ENCODE measurements at places on chromosomes 7 and 10.

DNA sequence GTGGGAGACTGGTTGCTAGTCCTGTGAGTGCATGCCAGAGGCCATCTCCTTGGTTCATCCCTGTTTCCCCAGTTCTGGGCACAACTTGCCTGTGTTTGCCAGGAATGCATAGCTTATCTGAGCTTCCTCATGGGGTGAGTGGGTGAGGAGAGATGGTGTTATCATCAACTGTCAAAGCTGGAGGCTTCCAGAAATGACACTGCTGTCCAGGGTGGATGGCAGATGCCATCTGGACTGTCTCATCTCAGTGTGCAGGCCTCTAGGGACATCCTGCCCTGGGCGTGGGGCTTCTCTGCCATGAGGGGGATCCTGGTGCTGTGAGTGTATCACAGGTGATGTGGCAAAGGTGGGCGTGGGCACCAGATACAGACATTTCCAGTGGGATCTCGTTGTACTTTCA, 328.6 kb downstream of the DPP6 start:
- no peak for DNase-seq

GRCh38 chr10:23975431-23975830, 233.5 kb upstream of the KIAA1217 start:
- no peak for DNase-seq

DNA sequence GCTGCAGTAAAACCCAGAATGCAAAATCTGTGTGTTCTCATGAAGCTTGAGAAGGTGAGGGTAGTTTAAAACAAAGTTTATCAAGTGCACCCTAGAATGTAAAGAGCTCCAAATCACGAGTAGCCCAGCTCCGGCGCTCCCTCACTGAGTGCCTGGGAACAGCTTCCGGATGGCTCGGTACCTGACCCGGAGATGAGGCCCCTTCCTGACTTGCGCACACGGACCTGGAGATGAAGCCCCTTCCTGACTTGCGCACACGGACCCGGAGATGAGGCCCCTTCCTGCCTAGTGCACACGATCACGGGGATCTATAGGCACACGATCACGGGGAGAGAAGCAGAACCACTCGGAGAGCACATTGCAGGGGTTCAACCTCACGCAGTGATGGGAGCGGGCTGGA, 322.1 kb upstream of the RNF32 start:
- no peak for DNase-seq

GRCh38 chr7:31049005-31049765, 2.9 kb upstream of the ADCYAP1R1 start:
- DNase-seq, result no peak

- no peak for DNase-seq
Observed at GRCh38 chr7:106588422-106589197, 72.3 kb downstream of the CCDC71L start.

GRCh38 chr10:32995751-32996150, 37.7 kb upstream of the ITGB1 start:
- no peak for DNase-seq

DNA sequence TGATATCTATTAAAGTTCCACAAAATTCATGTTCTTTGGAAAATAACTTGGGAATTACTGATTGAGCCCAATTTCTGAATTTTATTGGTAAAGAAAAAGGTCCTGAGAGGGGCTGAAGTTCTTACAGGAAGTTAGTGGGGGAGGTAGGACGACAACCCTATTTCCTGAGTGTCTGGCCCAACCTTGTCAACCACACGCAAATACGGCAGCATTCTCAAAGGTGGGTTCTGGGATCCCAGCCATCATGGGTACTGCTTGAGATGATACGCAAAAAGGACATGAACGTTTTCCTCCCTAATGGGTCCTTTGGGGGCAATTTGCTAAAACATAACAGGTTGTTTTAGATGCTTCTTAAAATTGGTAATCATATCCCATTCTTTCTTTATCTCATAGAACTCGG, 2.7 kb upstream of the PDCD4 start:
- peak; percentile 33 for DNase-seq

DNA sequence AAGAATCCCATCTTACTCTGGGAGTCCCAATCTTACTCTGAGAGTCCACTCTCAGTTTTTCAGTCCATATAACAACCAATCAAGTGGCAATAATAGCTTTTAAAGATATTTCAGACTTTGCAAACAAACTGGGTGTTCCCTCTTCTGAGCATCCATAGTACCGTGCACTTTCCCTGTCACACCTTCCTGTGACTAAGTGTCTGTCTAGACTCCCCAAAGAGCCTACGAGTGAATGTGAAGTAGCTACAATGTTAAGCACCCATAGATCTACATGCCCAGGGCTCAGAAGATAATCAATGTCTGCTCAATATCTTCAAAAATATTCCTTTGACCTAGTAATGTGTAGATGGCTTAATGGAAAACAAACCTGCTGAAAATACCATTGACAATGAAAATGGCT, 95.6 kb upstream of the ASAH2 start:
- DNase-seq, result no peak

- DNase-seq, result no peak
Observed at GRCh38 chr10:132752378-132752777, 33.6 kb downstream of the NKX6-2 start.

- DNase-seq, result no peak
Observed at GRCh38 chr7:26958834-26959233, 94.4 kb upstream of the SKAP2 start.

DNA sequence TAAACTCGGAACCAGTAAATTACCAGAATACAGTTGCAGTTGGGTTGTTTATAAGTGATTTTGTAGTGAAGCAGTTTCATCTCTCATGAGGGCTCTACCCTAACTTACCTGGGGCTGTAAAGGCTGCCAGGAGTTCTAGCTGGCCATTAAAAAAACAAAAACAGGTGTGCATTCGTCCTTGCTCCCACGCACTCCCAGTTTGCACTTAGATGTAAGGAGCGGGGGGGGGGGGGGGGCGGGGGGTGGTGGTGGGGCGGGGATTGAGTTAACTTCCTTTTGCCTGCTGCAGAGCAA, 2.3 kb upstream of the PFKFB3 start:
- no peak for DNase-seq

DNA sequence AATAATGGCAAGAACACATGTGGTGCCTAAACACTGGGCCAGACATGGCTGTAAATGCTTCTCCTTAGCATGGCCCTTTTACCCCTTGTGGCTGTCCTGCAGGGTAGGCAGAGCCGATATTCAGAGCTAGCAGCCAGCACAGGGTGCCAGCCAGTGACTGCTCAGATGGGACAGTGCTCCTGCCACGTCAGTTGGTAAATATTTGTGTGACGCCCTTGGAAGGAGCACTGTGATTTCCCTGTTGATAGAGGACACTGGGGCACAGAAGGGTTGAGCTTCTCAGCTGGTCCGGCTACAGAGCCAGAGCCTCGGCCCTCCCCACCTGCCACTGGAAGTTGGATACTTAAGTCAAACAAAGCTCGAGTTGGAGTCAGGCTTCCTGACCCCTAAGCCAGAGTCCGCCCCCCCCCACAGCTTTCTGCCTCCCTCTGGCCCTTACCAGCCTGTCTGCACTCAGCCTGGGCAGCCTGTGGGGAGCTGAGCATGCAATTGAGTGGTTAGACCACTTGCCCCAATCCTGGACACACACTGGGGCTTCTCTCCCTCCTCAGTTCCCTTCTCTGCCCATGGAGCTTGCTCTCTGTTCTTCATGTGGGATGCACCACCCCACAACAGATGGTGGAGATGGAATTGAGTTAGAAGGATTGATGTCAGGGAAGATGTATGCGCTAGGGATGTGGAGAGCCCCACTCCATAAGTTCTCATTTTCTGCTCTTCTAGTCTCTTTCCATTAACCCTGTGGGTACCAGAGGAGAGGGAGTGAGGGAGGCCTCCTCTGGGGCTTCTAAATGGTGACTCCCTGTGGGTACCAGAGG, 350.8 kb downstream of the PLXNA4 start:
- no peak for DNase-seq

DNA sequence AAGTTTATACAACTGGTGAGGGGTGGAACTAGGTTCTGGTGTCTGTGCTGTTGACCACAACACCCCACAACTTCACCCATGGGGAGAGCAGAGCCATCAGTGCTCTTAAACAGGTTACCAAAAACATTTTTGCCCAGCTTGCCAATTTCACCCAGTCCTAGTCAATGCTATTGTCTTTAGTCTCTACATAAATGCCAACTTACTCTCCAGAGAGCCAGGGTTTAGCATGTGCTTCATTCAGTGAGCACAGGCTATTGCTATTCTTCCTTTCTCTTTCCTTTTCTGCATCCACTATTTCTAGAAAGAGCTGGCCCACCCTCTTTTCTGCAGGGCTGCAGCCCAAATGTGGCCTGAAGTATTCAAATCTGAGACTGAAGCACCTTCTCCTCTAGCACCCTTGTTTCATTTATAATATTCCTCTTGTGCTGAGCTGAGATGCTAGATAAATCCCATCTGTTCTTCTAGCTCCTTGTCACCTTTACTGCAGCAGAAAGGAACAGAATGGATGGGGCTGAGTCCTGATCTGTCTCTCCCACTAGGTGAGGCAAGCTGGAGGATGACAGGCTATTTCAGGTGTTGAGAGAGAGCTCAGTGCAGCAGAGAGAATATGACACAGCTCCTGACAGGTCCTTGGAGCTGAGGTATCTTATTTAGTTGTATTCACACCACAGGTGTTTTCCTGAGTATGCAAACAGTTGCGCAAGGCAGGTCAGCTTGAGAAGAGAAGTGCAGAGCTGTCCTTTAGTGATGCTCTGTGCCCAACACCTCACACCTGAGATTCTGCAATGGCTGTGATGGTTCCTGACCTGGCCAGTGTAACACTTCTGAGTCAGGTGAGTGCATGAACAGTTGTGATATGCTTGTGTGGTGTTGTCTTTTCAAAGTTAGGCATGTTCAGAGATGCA, 819.2 kb downstream of the CCSER2 start:
- no peak for DNase-seq

DNA sequence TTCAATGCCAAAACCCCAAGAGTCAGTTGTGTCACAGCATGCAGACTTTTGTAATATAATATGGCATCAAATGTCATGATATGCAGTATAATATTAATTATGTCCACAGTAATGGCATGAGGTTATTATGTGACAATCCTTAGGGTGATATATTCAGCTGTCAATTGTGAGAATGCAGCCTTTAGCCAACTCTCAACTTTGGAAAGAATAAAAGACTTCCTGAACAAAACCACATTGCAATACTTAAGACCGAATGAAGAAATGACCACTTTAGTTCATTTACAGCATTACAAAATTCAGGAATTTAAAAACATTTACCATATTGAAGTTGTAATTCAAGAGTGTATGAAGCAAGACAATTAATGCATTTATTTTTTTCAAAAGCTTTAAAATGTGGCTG, 45.4 kb downstream of the CPVL start:
- DNase-seq, result no peak

DNA sequence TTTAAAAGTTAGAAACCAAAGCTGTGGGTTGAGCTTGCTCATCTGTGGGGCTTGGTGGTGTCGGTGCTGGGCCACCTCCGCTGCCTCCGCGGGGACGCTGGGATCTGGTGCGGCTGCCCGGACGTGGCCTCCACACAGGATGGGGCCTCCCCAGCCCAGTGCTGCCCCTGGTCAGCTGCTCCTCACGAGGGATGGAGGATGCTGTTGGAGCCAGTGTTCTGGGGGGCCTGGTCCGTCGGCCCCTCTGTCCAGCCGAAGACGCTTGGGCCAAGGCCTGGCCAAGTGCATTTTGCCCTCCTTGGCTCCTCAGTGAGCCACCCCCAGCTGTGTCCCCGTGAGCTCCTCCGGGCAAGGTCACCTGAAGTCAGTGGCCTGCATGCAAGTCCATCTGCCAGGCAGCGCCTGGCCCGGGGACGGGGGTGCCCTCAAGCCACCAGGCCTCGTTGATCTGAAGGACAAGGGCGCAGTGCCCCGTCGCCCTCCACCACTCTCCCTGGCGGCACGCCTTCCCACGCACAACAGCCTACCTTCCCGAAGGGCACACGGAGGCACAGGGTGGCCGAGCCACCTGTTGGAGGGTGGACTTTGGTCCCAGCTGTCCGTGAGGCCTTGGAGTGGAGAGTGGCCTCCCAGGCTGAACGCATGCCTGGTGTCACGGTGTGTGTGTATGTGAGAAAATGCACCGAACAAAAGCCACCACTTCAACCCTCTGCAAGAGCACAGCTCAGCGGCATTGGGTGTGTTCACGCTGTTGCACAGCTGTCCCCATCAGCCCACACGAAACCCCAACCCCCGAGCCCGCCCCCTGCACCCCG, 27.3 kb downstream of the KNDC1 start:
- no peak for DNase-seq

GRCh38 chr10:23157691-23158369, 34.3 kb upstream of the PTF1A start:
- no peak for DNase-seq

DNA sequence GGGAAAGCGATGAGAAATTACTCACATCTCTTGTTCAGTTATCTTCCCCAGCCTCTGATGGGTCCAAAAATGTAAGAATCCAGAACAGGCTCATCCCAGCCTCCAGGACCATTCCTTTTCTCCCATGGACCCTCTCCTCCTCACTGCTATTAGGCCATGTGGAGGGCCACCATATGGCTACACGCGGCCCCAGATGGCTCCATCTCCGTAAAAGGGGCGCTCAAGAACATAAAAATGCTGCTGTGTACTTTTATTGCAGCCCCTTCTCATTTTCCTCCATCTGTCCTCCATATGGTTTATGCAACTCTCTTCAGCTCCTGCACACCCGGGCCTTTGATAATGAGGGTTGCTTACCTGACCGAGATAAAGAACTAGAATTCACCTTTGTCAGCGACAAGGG, 166.2 kb downstream of the RAPGEF5 start:
- no peak for DNase-seq

GRCh38 chr10:117987244-117987909, 59.4 kb downstream of the RAB11FIP2 start:
- DNase-seq, result no peak

GRCh38 chr7:14687241-14687640, 215.3 kb downstream of the DGKB start:
- DNase-seq, result no peak

DNA sequence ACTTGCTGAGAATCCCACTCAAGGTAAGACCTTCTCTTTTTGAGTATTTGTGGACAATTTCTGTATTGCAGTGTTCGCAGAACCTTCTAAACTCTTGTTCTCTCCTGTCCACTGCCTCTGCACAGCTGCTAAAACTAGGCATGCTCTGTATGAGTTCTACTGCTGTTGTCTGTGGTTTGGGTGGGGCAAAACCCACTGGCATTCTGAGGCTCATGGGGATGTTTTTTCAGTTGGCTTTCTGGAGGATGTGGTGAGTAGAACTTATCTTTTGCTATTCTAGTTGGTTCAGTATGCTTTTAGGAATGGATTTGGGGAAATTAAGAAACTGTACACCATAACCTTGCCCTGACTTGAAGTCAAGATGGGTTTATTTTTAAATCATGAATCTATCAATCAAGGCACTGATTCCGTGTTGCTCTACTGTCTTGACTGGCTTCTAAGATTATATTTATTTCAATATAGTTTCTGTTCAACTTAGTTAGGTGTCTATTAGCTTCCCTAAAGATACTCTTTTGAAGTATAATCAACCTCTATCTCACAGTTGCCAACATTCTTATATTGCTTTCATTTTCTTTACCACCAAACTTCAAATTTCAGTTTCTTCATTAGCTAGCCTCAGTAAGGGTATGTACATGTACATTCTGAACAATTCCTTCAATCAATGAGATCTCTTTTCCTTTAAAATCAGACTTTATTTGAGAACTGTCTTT, 25.0 kb upstream of the C1GALT1 start:
- peak; percentile 19 for DNase-seq
